ENCODE measurements at places on chromosomes 7 and 10.

DNA sequence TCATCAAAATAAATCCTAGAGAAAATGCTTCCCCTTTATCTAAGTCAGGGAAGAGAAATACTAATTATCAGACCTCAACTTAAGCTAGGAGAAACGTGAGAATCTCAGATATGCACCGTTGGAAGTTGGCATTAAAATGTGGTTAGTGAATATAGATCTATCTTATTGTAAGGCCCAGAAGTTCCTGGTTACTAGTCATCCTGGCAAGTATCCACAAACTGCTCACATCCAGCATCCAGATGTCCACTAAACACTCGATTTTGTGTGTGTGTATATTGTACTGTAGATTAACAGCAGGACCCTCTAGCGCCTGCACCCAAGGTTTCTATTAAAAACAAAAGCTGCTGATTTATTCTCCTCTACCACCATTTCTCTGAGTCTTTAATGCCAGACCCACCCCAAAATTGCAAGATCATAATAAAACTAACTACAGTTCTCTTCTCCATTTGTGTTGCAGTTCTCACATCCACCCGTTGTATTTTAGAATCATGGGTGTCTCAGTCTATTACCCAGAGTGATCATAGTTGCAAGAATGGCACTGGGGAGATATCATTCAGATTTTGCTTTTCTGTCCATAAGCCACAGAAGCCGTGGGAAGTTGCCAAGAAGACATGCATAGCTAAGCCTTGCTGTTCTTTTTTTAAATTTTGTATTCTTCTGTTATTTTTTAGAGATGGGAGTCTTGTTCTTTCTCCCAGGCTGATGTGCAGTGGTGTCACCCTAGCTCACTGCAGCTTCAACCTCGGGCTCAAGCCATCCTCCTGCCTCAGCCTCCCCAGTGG, 165.4 kb downstream of the KIAA1217 start:
- no peak for DNase-seq

GRCh38 chr7:113963356-113963755, 44.5 kb upstream of the PPP1R3A start:
- no peak for DNase-seq

GRCh38 chr7:18520450-18521235, 25.1 kb downstream of the HDAC9 start:
- DNase-seq, result no peak

DNA sequence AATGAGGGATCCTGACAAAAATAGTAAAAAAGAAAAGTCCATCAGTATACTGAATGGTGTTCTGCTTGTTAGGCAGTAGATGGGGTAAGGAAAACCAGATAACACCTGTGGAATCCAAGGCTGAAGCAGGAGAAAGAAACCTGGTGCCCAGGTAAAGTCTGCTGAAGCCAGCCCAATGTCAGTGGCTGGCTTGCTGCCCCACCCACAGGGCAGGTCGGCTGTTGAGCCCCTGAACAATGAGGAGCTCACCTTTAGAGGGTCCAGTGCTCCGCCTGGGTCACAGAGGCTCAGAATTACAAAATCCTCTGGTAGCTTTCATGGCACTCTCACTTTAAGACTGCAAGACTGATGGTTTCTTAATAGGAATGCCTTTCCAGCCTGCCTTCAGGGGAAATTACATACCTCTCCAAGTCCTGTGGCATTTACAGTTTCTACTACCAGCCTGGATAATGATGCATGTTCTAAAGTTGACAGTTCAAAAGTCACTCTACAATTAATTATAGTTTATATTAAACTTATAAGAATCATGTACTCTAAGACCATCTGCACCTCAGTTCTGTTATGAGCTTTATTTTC, 23.8 kb downstream of the DHX32 start:
- no peak for DNase-seq

DNA sequence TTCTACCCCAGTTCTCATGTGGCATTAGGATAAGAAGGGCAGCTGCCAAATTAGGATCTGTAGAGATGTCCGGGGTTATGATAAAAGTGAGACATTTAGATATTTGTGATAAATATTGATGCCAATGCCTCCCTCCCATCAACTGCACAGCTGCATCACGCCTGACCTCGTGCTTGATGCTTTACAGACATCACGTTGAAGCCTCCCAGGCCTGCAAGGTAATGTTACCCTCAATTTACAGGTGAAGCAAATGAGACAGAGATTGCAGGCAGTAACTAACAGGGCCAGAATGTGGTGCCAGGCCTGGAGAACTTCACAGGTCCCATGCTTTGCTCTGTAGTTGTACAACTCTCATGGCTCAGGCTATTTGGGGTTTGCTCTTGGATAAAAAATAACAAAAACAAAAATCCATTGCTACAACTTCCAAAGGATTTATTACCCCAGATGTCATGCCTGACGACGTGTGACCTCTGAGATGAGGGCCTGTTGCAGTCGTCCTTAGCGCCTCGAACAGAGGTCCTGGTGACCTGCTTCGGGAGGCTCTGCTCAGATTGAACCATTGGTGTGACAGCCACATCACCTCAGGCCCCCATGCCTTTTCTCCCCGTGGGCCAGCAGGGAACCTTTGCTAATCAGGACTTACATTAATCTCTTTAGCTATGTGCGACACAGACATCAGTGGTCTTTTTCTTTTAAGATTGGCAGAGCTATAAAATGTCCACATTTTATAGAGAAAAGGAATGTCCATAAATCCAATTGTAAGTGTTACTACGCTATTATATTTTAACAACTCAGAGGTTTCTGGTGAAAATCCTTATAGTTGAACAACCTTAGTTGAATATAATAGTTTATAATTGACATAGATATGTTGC, 169.3 kb downstream of the ADAM12 start:
- no peak for DNase-seq

DNA sequence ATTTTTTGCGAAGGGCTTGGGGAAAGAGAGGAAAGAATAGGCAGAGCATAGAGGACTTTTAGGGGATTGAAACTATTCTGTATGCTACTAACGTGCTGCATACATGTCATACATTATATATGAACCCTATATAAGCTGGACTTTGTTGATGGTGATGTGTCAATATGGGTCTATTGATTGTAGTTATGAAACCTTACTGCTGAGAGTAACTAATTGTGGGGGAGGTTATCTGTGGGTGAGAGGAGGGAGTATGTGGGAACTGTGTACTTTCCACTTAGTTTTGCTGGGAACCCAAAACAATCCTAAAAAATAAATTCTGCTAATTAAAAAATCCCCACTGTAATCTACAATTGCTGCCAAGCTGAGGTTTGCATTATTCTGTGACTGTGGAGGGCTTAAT, 15.3 kb upstream of the CYP2C19 start:
- no peak for DNase-seq

DNA sequence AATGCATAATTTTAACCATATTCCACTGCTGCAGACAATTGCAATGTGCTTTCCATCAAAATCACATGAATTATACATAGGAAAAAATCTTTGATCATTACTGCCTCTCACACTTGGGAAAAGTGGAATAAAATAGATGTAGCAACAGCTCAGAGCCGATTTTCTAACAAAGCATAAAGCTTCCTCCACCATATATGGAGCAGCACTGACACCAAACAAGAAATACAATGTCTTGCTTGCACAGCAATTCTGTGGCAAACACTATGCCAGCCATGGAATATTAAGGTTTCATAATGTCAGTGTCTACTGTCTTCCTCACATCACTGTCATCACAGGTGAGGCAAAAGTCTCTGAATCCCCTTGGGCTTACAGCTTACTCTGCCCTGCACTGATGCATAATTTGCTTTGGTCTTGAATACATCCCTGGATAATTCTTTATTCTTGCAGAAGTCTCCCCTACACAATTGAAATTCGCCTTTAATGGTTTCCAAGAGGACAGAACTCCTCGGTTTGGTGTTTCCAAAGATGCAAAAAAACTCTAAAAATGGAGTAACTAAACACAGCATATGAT, 198.5 kb downstream of the CACNA2D1 start:
- no peak for DNase-seq

DNA sequence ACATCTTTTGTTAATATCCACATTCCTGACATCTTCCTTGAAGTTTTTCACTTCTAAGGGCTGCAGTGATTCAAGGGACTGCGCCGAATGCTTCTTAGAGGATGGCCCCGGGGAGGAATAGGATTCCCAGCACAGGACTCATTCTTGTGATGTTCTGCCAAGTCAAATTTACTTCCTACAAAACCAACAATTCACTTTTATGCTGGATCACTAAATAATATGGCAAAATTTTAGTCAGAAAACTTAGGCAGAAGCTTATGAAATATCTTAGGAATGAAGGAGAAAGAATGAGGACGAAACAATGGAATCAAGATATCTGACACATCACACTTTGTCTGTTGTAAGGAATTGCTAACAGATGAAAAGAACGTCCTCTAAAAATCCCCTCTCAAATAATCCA, 151.5 kb downstream of the JAZF1 start:
- DNase-seq, result no peak

DNA sequence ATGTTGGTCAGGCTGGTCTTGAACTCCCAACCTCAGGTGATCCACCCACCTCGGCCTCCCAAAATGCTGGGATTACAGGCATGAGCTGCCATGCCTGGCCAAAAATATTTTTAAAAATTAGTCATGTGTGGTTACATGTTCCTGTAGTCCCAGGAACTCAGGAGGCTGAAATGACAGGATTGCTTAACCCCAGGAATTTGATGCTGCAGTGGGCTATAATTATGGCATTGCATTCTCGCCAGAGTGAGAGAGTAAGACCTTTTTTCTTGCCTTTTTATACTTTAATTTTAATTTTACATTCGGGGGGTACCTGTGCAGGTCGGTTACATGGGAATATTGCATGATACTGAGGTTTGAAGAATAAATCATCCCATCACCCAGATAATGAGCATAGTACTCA, 86.6 kb upstream of the ZNF92 start:
- no peak for DNase-seq

- DNase-seq, result no peak
Observed at GRCh38 chr7:47852330-47853245, 95.7 kb downstream of the PKD1L1 start.

DNA sequence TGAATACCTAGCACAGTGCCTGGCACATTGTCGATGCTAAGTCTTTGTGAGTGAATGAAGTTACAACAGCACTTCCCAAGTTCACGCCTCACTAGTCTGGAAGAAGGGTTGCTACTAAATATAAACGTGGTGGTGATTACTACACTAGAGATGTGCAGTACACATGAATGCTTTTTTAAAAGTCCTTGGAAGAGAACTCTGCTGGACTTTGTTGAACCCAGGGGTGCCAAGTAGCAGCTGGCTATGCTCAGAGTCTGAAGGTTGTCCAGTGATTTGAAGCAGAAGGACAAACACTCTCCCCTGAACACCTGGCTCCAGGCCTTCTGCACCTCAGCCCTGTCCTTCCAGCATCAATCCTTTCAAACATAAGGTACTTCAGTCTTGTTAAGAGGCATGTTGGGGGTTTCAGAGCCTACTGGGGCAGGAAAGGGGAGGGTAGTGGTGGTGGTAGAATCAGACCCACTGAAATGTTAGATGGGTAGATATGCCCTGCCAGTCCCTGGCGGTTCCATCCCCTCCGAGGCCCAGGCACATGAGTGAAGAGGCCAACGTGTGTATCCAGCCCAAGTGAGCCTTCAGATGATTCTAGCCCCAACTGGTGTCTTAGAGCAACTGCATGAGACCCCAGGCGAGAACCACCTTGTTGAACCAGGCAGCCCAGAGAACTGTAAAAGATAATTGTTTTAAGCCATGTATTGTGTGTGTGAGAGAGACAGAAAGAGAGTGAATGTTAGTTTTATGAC, 94.4 kb downstream of the TAX1BP1 start:
- DNase-seq, result no peak

DNA sequence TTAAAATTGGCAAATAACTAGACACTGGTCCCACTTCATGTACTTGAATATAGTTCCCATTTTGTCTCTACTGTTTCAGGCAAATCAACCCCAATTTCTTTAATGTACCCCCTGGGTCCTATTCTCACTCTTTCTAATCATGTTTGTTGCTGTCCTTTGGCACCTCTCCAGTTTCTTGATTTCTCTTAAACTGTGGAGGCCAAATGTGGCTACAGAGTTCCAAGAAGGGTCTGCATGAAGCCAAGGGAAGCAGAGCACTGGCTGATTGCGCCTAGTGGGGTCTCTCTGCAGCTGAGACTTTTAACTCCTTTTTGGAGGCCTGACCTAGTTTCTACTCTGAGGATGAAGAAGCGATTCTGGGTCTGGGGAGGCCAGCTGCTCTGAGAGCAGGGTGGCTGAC, 6.7 kb upstream of the ADAM12 start:
- no peak for DNase-seq

DNA sequence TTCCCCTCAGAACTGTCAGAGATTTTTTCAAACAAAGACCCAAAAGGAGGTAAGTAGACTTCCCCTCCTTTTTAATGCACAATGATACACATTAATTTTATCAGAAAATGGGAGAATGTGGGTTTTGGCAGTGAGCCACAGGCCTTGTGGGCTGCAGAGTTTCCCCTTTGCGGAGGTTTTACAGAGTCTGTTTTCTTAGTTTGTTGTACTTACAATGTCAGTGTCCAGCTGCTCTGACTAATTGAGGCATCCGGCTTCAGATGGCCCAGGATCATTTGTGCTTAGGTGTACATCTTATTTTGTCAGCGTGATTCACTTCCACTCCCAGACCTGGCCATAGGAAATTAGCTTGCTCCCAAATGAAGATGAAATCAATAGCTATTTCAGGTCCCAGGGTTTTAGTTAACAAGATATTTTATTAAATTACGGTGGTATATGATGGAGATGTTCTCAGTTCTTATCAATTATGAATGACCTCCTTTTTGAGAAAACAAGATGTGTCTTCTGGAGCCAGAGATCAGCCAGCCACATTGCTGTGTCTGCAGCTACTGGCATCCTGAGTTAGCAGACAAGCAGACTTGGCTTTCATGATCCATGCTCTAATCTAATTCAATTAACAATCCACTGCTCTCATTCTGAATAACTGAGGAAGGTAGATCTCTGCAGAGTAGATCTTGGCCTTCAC, 1086.6 kb upstream of the SORCS1 start:
- no peak for DNase-seq

GRCh38 chr7:140966561-140967233, 42.0 kb upstream of the BRAF start:
- no peak for DNase-seq
